NCI-H1436 treated with DMSO at 0.1 percent for 48 hours (cell line): ENCODE measurements at places on chromosomes 6 and 20.

- no peak for DNase-seq
Measured at GRCh38 chr6:97120511-97120910, 162.5 kb downstream of the MMS22L start.

DNA sequence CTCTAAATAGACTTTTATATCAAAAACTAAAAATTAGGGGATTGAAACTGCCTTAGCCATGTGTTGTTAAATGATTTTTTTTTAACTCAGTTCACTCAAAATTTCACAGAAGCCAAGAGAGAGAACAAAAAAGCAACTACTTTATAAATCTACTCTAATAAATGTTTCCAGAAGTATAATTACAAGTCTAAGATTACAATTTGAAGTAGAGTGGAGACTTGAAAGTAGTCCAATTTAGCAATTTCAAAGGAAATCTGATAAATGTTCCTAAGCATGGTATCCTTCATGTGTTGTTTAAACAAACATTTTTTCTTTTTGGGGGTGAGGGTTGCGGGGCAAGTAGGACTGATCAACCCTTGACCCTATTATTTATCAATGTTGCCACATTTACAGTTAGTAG is 72.6 kb downstream of the PHIP start:
- DNase-seq = no peak

GRCh38 chr6:134925800-134926199 is 24.1 kb downstream of the ALDH8A1 start:
- DNase-seq = no peak

GRCh38 chr20:45300961-45301360 is 5.7 kb upstream of the RBPJL start:
- DNase-seq = no peak

- DNase-seq = no peak
Measured at GRCh38 chr6:44002067-44002592, 125.1 kb downstream of the MRPL14 start.

GRCh38 chr6:74611220-74611619 is 594.6 kb downstream of the COL12A1 start:
- no peak for DNase-seq

DNA sequence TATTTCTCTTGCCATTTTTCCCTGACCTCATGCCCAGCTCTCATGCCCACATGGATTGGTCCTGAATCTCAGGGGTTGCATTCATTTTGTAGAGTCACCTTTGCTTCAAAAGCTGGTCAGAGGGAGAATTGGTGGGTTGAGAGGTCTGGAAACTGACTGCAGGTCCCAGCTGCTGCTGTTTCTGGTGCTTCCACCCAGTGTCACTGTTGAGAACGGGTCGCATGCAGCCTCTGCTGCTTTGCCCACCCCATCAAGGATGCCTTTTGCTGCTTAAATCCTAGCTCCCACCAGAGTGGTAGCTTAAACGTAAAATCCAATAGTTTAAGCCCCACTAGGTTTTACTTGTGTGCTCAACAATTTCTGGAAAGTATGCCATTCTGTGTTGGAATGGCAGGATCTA is 211.4 kb upstream of the TSHZ2 start:
- no peak for DNase-seq

DNA sequence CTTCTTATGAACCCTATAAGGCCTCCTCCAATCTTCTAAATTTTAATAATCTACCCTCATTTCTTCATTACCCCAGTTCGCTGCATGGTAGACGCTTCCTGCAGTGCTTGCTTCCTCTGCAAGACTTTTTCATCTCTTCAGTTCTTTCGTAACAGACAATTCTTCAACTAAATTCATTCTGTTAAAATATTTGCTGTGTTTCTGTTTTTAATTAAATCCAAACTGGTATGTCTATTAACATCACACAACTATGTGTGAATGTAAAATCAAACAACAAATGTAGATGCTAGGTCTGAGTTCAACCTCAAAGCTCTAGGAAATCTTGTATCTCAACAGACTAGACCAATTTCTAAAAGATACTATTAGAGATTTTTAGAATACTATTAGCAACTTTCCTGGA is 199.3 kb downstream of the RNGTT start:
- no peak for DNase-seq

- no peak for DNase-seq
Measured at GRCh38 chr6:34981951-34982350, 92.9 kb downstream of the ANKS1A start.

DNA sequence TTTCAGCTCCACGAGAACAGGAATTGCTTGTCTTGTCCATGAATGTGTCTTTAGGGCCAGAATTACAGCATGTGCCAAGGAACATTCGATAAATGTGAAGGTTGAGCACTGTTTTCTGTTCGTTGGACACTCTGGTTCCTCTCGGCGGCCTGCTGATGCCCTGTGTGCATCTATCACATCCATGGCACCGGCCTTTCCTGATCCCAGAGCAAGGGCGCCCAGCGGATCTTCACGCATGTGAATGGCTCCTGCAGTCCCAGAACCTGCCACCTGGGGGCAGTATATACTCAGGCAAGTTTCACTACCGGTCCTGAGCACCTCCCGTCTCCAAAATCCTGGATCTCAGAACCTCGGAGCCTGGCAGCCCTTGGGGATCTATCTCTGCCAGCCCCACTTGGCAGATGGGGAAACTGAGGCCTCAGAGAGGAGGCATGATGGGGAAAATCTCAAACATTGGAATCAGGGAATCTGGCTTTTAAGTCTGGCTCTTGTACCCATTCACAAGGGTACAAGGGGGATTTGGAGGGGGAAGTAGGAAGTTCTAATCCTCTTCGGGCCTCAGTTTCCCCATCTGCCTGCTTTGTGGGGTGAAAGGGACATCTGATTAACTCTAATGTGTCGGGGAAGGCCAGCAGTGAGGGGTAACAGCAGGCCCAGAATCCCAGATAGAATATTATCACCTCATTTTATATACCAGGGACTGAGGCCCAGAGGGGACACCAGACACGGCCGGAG is 4.3 kb upstream of the CEBPB start:
- DNase-seq = no peak

- DNase-seq = no peak
Measured at GRCh38 chr20:10558635-10559187, 115.1 kb downstream of the JAG1 start.

GRCh38 chr6:34115403-34115795 is 30.5 kb downstream of the GRM4 start:
- DNase-seq = no peak

GRCh38 chr20:41145821-41146620 is 8.7 kb downstream of the PLCG1 start:
- no peak for DNase-seq

- no peak for DNase-seq
Measured at GRCh38 chr20:61762886-61763739, 302.6 kb downstream of the TAF4 start.

GRCh38 chr6:46000905-46001304 is 14.8 kb downstream of the CLIC5 start:
- no peak for DNase-seq
